ENCODE measurements at places on chromosomes 2 and 18.

- DNase-seq = no peak
Observed at GRCh38 chr2:206353685-206354084, 79.2 kb downstream of the ZDBF2 start.

GRCh38 chr2:50955081-50955480 is 76.9 kb downstream of the NRXN1 start:
- DNase-seq = no peak

GRCh38 chr2:67930156-67930555 is 132.6 kb downstream of the C1D start:
- no peak for DNase-seq

DNA sequence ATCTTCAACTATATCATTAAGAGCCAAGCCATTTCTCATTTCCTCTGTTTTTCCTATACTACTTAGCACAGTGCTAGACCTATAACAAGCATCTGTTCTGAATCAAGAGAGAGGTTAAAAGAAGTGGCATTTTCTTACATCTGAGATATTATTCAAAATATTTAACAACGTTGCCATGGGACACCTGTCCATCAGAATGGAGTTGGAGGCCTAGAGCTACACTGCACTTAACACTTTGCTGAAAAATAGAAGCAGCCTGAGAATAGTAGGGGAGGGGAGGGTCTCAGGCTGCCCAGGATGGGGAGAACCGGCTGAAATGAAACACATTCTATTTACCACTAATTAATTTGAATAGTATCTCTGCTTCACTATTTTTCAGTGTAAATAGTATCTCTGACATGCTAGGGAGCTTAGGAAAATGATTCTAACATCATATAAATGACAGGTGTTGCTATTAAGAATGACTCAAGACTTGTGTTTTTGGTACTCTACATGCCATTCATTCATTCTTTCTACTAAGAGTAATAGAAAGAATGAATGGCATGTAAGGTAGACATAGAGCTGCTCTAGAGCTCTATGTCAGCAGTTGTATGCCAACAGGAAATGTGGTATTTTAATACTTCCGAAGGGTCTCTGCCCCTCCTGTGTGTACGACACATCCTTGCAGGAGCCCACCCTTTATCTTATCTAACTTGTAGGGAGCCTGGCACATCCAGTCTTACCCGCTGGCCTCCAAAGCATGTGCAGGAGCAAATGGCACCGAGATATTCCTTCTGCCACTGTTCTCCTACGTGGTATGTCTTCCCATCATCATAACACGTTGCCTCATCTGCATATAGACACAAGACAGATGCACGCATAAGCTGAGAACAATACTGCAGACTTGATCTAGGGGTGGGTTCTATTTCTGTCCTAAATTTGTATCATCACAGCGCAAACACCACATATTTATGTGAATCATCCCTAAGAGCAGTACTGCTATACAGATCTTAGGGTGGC is 52.6 kb downstream of the ATIC start:
- DNase-seq = no peak

DNA sequence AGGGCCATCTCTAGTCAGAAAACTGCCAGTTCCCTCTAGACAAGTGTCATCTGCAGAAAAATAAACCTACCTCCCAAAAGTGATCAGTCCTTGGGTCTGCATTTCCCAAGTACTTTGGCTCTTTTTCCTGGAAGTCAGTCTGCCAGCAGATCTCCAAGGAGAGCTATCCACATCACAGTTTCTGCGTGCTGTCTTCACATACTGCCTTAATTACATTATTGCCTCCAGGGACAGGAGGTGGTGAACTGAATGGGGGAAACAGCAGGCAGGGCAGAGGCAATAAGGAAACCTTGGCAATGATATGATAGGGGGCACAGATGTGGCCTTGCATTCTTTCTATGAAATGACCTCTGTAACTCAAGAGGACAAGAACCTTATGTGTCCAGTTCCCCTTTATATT is 105.9 kb upstream of the SIX2 start:
- DNase-seq = no peak

- no peak for DNase-seq
Observed at GRCh38 chr2:101879466-101879865, 112.3 kb upstream of the IL1R2 start.

DNA sequence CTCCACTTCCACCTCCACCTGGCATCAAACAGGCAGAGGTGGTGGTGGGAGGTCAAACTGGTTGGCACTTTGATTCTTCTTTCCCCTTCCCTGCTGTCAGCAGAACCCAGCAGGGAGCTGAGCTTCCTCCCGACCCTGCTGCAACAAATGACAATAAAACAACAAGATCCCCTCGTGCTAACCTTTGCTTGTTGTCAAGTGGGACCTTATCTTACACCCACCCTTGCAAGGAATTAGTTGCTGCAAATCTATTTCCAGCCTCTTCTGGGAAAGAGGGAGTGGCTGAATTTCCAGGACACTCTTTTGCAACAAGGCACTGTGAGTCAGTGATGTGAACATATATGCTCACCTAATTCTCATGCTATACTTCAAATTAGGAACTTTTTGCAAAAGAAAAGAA is 655.1 kb downstream of the DSC3 start:
- no peak for DNase-seq

- no peak for DNase-seq
Observed at GRCh38 chr2:121748202-121748601, 7.2 kb upstream of the TSN start.

GRCh38 chr2:11767779-11768178 is 21.3 kb downstream of the LPIN1 start:
- DNase-seq = no peak

DNA sequence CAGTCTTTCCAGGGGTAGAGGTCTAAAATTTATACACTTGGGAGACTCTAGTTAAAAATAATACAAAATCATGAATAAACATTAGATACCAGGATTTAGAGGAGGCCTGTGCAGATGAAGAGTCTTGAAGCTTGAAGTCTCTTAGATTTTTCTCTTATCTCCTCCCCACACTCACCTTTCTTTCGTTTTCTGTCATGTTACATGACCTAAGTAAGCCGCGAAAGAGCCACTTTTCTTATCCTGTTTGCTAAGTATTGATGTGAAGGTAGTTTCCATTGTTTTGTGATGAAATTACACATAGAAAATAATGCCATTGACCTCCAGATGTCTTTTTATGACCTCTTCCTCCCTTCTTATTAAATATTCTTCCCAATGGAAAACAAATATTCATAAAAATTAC is 367.8 kb downstream of the LRRTM1 start:
- DNase-seq = no peak

DNA sequence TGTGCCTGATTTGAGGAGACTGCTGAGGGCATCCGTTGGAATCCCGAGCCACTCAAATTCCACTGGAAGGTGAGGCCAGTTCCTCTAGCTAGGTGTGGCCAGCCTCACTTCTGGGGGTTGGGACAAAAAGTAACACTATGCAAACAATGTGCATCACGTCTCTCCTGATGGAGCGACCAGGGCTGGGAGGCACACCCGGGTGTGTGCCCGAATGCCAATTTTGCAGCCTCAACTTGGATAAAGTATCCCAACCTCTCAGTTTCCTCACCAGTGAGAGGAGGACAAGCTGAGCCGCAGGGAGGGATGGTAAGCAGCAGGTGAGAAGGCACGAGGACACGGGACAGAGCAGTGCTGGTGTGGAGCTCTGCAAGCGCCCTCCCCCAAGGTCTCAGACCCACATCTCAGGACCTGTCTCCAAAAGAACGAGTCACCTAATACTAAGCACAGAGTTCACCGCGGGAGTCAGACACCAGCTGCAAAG is 218.3 kb downstream of the HAUS1 start:
- no peak for DNase-seq

DNA sequence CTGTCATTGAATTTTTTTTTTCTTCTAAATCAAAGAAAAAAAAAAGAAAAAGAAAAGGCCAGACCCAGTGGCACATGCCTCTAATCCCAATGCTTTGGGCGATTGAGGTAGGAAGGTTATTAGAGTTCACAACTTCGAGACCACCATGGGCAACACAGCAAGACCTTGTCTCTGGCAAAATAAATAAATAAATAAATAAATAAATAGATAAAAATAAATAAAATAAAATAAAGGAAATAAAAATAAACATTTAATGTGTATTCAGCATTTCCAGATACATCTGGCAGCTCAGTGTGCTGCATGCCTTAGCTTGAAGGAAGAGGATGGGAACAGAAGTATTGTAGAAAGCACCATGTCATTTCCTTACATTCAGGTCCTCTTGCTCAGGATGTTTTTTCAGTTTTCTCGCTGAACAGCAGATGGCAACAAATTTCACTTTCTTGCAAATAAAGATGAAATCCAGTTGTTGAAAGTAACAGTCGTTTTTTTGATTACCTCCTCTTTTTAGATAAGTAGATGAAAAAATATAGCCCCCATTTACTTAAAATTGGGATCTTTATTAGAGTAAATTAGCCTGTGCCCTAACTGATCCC is 25.7 kb upstream of the FAM178B start:
- DNase-seq = no peak

- no peak for DNase-seq
Observed at GRCh38 chr2:177693658-177694339, 301.2 kb downstream of the AGPS start.

DNA sequence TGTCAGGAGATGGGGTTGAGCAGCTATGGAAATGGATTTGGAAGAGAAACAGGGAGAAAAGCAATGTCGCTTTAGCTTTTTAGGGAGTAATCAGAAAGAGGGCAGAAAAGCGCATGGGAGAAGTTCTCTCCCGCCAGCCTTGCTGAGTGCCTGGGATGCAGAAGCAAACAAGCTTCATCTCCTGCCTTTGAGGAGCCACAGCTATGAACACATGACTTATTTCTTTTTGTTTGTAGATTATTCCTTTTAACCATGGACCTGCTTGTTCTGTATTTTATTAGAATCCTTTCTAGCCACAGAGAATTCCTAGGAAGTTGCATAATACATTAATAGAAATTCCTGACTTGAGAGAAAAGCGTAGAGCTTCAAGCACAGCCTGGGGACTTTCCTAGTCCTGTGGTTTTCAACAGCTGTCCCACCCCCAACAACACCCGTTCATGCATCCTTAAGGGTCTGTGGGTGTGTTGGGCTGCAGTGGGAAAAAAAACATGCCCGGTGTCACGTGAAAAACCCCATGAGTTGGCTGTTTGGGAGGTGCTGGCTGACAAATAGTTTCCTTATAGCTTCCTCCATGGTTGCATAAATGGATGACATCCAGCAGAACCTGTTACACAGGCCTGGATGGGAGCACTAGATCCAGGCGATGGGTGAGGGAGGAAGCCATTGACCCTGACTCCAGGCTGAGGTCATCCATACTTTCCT is 14.9 kb downstream of the SLC9A4 start:
- DNase-seq = no peak

DNA sequence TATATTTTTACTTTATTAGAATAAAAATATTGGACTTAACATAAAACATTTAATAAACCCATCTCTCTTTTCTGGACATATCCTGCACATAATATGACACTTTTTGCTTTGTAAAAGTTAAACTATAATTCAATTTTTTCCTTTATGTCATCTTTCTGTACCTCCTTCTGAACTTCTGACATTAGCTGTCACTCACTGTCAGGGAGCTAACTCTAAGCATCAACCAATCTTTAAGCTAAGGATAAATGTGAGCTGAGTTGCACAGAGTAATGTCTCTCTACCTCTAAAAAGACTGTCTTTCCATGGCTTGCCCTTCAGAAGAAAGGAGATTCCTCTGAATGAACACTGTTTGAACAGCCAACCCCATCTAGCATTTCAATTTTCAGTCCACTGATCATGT is 948.6 kb upstream of the CHAC2 start:
- no peak for DNase-seq

GRCh38 chr18:46531482-46531881 is 125.5 kb downstream of the LOXHD1 start:
- DNase-seq = no peak

DNA sequence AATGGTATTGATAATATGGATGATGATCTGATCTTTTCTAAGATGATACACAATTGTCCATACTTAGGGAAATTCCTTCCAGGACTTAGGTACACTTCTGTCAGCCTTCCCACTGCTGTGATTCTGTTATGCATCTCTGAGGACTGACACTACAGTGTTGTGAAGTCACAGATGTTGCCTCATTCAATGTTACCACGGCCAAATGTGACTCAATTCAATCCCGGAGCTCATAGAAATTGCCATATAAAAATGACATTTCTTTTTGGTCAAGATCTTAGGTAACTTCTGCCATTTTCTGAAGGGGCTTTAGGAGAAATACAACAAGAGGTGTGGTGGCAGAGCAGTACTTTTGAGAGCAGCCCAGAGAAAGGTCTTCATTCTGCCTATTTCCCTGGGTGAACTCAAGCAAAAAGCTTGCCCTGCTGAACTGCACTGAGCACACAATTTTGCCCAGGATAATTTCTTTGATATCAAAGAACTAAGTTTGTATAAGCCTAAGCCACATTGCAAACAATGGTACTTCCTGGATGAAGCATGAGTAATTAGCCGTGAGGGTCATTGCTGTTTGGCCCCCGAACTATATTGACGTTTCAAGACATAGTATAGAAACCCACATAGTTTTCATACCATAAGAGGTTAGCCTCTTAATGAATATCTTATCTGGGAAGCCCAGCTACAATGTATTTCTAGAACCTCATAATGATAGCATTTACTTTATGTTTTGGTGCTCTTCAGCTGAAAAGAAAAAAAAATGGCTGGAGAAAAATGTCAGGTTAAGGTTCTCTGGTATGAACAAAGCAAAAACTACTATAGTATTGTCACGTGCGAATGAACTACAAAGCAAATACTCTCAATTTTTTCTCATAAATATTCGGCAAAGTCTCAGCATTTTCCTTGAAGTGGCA is 437.4 kb downstream of the MEIS1 start:
- no peak for DNase-seq

GRCh38 chr2:68855550-68855949 is 15.6 kb downstream of the BMP10 start:
- no peak for DNase-seq

- no peak for DNase-seq
Observed at GRCh38 chr18:8844721-8845148, 139.4 kb downstream of the MTCL1 start.

- DNase-seq = no peak
Observed at GRCh38 chr2:84938194-84938879, 32.6 kb upstream of the KCMF1 start.

GRCh38 chr2:1806254-1806653 is 61.9 kb upstream of the PXDN start:
- no peak for DNase-seq

GRCh38 chr18:289026-289425 is 21.2 kb upstream of the THOC1 start:
- no peak for DNase-seq

- DNase-seq = peak; percentile 10
Observed at GRCh38 chr2:16244966-16245320, 304.6 kb downstream of the MYCN start.
